ENCODE measurements at places on chromosomes 12 and 14.

DNA sequence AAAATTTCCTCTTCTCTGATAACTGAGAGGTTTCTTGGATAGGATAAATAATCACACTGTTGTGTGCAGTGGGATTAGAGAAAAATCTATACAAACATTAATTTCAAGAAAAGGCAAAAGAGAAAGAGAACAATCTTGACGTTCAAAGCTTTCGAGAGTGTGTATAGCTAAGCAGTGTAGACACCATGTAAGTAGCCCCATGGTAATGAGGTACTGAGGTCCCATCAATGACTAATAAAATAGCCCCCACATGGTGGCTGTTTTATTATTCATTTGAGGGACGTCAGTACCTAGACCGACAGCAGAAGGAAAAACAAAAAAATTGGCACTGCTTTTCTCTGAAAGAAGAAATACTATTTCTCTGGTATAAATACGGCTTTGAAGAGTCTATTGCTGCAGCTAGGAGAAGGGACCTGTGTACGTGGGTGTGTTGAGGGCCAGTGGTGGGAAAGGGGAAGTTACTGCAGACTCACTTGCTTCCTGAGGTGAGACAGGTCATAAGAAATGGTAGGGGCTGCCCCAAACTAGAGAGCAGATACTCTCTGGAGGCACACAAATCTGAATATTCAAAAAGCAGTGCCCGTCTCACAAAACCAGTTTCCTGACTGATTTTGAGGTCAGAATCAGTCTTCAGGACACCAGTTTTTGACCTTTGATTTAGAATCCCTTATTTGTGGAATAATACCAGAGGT, 339.8 kb downstream of the EMP1 start:
- no peak for DNase-seq

GRCh38 chr12:130562716-130563115, 153.4 kb downstream of the RIMBP2 start:
- DNase-seq = no peak

DNA sequence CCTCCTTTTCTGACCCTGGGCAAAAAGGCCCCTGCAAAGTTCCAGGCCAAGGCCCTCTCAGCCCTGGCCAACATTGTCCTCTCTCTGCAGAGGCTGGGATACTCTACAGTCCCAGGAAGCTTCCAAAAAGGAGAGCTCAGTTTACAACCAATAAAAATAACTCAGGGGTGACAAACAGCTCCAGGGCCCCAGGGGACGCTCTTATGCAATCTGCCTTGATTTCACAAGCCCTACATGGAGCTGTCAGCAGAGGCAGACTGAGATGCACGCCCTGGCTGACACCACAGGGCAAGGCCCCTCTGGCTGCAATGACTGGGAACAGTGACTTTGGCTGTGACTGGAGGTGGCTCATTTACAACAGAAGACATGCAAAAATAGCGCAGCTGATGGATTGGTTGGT, 129.0 kb upstream of the MED13L start:
- peak; percentile 7 for DNase-seq

GRCh38 chr12:94754653-94755052, 104.3 kb upstream of the TMCC3 start:
- no peak for DNase-seq

- no peak for DNase-seq
Observed at GRCh38 chr12:59010118-59010517, 89.8 kb upstream of the LRIG3 start.

- DNase-seq = no peak
Observed at GRCh38 chr14:93044121-93044520, 71.6 kb downstream of the ITPK1 start.

DNA sequence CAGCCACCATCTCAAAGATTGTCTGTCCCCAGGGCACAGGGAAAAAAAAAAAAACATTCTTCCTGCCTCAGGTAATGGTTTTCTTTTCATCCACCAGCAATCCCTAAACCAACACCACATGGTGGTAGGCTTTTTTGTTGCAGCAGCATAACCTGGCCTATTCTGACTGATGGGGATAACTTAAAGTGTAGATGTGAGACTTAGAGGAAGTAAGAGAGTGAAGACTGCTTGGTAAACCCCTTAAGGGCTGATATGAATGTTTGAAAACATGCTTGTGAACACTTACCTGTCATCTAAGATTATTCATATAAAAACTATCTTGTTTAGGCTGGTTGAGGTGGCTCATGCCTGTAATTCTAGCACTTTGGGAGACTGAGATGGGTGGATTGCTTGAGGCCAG, 130.2 kb upstream of the RAP1B start:
- no peak for DNase-seq

DNA sequence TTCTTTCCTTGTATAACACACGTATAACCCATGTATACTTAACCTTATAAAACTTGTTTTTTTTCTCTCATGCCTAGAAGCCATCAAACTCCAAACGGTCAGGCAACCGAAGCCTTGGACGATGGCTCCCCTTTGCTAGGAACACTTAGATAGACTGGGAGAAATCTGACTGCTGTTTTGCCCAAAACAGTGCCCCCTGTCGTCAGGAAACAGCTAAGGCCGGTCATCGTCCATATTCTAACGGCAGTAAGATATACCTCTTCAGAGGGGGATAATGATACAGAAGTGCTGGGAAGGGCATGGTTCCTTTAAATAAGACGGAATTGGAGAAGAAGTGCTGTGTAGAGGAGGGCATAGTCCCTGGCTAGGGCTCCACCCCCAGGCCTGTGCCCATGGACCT, 130.5 kb downstream of the SLC41A2 start:
- DNase-seq = peak; percentile 19

- DNase-seq = no peak
Observed at GRCh38 chr12:117188961-117189724, 1.1 kb downstream of the FBXO21 start.

DNA sequence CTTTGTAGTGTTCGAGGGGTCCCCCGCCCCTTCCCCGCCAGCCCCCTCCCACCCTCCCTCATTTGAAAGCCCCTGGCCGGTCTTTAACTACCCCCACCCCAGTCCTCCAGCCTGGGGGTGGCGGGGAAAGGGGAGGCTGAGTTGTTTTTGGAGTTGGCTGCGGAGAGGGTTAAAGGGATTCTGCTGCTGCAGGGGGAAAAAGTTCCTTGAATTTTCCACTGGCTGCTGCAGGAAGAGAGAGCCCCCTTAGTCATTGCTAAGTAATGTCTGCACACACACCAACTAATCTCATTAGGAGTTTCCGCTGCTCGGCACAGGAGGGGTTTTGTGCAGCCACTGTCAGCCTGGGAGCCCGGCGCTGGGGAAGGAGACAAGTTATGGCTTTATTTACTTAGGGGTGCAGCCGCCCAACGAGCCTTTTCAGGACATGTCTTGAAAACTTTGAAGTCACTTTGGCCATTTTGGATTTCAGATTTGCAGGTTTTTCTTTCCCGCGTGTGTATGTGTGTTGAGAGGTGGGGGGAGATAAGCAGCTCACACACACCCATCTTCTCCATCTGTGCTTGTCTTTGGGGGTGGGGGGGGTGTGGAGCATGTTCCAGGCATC, 1.8 kb downstream of the ELK3 start:
- DNase-seq = peak; percentile 34

DNA sequence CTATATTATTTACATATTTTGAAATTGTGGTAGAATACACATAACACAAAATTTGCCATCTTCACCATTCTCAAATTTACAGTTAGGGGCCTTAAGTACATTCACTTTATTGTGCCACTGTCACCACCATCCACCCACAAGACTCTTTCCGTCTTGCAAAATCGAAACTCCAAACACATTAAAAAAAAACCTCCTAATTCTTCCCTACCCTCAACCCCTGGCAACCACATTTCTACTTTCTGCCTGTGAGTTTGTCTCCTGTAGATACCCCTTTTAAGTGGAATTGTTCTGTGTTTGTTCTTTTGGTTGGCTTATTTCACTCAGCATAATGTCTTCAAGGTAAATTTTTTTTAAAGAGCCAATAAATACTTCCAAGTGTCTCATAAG, 31.6 kb upstream of the AMIGO2 start:
- DNase-seq = peak; percentile 31

DNA sequence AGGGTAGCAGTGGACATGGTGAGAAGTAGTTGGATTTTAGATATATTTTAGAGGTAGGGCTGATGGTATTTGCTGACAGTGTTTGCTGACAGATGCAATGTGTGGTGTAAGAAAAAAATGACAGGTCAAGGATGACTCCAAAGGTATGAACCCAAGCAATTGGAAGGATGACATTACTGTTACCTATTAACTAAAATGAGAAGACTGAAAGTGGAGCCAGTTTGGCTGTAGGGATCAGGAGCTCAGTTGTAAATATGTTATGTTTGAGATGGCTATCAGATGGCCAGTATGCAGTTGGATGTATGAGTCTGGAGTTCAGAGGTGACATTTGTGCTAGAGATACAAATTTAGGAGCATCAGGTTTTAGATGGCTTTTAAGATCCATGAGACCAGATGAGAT, 17.4 kb upstream of the SERPINA6 start:
- DNase-seq = no peak

DNA sequence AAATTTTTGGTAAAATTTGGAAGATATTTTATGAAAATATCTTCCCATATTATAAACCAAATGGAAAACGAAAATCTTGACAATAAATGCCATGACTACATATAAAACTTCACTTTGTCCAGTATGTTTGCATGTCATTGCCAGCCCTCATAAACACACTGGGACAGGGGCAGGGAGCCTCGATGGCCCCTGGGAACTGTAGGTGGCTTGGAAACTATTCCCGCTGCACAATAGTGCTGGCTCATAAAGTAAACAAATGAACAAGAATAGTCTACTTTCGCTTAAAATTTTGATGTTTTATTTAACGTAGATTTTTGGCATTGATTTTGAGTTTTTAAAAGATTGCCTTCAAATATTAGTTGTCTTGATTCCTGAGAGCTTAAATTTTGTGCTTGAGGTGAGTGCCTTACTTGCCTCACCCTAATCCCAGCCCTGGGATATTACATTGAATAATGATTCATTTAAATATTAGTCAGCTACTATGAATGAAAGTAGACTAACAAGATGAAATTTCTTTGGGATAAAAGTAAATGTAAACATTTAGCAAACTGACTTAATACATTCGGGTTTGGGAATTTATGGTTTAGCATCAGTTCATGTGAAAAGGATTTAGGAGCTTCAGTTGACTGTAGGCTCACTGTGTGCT, 74.0 kb upstream of the PKP2 start:
- no peak for DNase-seq

DNA sequence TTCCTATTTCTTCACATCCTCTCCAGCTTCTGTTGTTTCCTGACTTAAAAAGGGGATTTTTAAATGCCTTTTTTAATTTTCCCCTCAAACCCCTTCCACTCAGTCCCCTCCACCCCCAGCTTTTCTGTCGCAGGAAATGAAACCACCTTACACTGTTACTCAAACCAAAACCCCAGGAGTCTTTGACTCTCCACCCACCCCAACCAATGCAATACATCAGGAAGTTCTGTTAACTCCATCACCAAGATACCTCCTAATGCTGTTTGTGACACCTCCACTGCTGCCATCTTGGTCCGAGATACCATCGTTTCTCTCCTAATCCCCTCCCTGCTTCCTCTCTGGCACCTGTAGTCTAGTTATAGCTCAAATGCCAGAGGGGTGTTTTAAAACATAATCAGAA, 25.4 kb upstream of the CPM start:
- no peak for DNase-seq

DNA sequence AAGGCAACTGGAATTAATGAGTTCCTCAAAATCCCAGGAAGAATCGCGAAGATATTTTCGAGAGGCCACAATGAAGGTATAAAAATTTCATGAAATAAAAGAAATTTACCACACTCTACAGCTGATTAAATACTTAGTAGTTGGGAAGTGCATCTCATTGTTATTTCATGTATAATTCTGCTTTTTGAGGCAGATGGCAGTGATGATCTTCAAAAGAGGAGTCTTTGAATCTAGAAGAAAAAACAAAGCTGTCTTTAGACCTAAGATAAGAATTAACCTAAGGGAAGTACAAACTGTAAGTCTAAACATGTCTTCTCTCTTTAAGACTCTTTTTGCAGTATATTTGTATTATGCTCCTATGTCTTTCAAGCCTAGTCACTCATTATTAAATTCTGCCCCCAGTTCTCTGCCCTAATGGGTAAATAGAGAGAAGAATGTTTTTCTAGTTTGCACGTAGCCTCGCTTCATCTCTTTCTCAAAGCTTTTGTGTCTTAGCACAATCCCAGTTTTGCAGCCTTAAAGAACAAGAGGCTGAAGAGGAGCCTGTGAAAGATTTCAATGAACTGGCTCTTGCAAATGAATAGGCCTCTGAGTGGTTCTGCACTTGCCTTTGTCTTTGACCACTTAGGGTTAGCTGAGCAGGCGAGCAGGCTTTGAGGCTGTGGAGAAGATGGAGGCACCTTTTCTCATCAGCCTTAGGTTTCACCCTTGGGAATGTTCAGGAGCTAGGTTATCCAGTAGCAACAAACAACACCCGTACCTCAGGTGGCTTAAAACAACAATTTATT, 32.7 kb downstream of the CFAP54 start:
- no peak for DNase-seq

DNA sequence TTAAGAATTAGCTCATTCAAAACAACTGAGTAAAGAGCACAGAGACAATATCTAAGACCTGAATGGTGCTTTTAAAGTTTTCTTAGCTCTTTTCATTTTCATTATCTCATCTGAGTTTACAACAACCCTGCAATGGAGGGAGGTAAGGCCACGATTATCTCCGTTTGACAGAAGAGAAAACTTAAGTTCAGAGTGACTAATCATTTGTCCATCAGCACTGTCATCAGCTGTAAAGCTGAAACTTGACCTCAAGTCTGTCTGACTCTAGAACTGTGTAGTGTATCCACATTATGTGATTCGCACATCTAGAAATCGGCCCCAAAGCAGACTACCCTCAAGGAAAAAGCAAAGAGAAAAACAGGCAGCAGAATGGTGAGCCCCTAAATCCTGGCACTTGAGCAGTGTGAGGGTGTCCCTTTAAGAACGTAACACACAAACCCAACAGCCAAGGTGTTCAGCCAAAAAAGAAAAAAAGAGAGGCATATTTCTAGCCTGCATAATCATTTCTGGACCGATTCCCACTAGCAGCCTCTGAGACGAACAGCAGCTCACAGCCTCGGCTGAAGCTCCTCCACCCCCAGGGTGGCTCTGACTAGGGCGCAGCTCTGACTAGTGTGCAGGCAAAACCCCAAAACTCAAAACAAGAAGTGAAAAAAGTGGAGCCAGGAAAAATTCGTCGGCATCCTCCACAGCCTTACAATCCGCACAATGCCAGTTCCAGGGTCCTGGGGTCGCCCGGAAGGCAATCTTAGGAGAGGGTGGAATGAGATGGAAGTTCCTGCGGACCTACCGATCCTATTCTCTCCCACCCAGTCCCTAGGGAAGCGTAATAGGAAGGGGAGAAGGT, 1.6 kb downstream of the STXBP6 start:
- DNase-seq = no peak

DNA sequence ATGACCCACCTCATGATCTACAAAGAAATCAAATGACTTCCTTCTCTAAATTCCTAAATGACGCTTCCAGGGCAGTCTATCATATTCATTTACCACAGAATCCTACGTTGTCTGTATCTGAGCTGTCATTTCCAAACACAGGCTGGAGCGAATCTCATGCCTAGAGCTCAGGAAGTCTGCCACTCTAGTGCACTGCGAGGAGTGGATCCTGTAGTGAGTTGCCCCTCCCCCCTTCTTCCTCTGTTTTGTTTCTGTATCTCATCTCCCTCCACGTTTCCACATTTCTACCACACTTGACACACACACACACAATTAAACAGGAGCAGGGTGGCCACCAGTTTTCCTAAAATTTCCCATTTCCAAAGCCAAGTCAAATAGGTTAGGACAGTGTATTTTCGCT, 415.4 kb upstream of the PRICKLE1 start:
- no peak for DNase-seq

- no peak for DNase-seq
Observed at GRCh38 chr12:130132831-130133511, 29.3 kb upstream of the FZD10 start.

- DNase-seq = no peak
Observed at GRCh38 chr12:50842637-50843493, at the start of gene TMPRSS12. Gene TMPRSS12, plus strand, starts transcription at chr12:50842926. Its CDS starts 39 bp downstream, at chr12:50842965.

Data from CD4-positive, alpha-beta T cell treated with Interleukin-21 for 1 hour (primary cell).